ENCODE measurements at places on chromosomes 4 and X. TPM values are rescaled to one million over a fixed set of nuclear protein-coding genes. Genes with fewer than 3 reads are reported as not detected.

DNA sequence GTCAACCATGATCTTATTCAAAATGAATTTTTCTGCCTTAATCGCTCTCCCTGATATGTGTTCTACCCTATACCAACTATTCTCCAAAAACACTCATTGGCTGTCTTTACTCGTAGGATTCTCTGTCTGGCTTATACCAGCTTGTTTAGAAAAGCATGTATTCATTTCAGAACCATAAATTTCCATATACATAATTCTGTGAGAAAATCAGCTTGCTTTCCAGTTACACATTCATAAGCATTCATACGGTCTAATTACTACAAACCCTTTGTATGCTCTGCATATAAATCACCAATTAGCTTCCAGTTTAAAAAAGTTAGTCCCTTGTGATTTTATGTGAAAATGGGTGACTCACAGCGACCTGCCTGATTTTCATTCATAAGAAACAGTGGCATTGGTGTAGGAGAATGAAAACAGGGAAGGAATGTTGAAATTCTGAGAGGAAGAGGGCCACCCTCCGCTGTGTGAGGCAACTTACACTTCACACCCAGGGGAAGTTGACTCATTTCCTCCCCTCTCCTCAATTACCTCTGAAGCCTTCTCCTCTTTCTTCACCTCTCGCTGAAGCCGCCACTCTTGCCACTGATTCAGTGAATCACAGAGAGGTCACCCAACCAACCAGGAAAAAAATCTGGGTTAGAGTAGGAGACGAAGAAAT is 63.3 kb downstream of the MEPE start:
- H3K27ac ChIP-seq = no peak overlapping the region
- peaks cover 14% of the 10 kb centered on the region for H3K4me1 ChIP-seq
- peak; percentile 21 for DNase-seq
- no peak overlapping the region for H3K4me3 ChIP-seq
- H3K27me3 ChIP-seq = peaks cover 8% of the 10 kb centered on the region

DNA sequence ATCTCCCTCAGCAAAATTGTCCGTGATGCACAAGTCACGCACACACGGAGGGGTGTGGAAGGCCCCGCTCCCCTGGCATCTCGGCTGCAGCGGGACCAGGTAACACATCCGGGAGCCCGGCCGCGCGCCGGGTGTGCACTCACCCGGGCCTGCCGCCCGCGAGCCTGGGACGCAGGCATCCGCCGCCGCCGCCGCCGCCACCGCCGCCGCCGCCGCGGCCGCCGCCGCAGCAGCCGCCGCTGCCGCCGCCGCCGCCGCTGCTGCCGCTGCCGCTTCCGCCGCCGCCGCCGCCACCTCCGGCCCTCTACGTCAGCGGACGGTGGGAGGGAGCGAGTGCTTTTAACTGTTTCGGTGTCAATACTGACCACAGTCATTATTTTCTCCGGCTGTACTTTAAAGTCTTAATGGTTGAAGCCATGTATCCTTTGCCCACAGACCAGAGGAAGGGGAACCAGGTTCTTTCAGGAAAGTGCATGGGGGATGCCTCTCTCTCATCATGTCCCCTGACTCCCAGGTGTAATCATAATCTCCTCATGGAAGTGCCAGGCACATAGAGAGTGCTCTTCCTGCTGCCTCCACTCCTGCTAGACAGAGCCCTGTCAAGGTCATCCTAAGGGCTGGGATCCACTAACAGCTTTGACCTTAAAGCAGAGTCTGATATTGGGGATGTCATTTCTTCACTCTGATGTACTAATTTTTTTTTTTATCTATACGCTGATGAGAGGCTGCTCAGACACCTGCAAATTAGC is 38.0 kb downstream of the MAGEE2 start:
- peak overlapping the region; percentile 70 for H3K4me3 ChIP-seq
- no peak overlapping the region for H3K27ac ChIP-seq
- no peaks in the 10 kb centered on the region for H3K27me3 ChIP-seq
- peaks cover 2% of the 10 kb centered on the region for H3K36me3 ChIP-seq
- peak; percentile 47 for DNase-seq

- no peak overlapping the region for H3K4me3 ChIP-seq
- peaks cover 18% of the 10 kb centered on the region for H3K27me3 ChIP-seq
- no peaks in the 10 kb centered on the region for H3K36me3 ChIP-seq
- H3K4me1 ChIP-seq = no peaks in the 10 kb centered on the region
- no peak overlapping the region for H3K27ac ChIP-seq
- no peak for DNase-seq
Observed at GRCh38 chr4:16051980-16052379, 31.8 kb downstream of the PROM1 start.

DNA sequence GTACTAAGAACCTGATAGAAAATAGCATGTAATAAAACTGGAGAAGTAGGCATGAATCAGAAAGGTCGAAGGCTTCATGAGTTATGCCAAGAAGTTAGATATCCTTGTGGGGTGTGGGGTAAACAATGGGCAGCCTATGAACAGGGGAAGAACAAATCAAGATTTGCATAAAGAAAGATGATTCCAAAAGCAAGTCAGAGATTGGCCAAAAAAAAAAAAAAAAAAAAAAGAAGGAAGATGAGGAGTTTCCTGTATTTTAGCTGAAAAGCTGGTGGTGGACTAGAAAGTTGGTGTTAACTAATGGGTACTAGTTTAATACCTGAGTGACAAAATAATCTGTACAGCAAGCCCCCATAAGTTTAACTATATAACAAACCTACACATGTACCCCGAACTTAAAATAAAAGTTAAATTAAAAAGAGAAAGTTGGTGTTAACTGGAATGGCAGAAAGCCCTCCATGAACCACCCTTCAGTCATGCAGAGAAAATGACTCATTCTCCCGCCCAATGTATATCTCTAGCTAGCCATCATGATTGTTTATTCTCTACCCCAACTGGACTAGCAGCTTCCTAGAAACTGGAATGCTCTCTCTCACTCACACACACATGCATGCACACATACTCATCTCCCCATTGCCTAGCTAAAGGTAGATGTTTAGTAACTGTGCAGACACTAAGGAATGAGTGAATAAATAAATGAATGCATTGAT is 41.7 kb downstream of the ATP11C start:
- no peak overlapping the region for H3K4me3 ChIP-seq
- no peak overlapping the region for H3K27ac ChIP-seq
- no peaks in the 10 kb centered on the region for H3K27me3 ChIP-seq
- peaks cover 26% of the 10 kb centered on the region for H3K4me1 ChIP-seq

MAOB gene
- total RNA-seq = 0.27 TPM

GRCh38 chr4:145520172-145520571 is 38.5 kb downstream of the SMAD1 start:
- H3K27ac ChIP-seq = no peak overlapping the region
- no peaks in the 10 kb centered on the region for H3K4me1 ChIP-seq
- no peak overlapping the region for H3K4me3 ChIP-seq
- DNase-seq = no peak

FRMPD3 gene
- not detected for total RNA-seq
